ENCODE measurements at places on chromosomes 1 and 21.

DNA sequence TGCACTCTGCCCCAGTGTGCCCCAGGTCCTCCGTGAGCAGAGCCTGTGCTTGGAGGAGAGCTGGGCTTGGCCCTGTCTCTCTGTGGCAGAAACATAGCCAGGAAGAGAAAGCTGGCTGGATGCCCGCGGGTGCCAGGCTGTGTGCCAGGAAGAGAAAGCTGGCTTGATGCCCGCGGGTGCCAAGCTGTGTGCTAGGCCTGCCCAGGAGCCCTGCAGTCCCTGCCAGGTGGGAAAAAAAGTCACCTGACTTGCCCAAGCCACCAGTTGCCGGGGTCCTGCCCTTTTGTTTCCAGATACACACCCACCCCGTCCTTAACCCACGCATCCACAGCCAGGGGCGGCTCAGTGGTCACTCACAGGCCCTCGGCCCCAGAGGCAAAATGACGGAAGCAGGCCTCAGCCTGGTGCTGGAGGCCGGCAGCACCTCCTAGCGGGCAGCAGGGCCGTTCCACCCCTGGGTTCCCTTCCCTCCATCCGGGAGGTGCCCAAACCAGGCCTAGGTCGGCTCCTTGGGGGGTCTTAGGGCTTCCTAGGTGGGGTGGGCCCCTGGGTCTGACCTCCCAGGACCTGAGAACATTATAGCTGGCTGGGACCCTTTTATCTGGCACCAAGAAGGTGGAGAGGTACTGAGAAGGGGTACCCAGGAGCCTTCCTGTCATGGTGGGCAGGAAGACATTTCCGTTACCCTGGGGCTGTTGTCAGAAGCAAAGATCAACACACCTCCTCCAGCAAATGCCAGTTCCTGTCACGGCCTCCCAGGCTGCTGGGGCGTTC, 9.1 kb downstream of the ITGB2 start:
- DNase-seq = no peak

GRCh38 chr1:221897321-221897721, 155.4 kb upstream of the DUSP10 start:
- DNase-seq = no peak

- no peak for DNase-seq
Observed at GRCh38 chr1:239755107-239755912, 336.4 kb upstream of the FMN2 start.

DNA sequence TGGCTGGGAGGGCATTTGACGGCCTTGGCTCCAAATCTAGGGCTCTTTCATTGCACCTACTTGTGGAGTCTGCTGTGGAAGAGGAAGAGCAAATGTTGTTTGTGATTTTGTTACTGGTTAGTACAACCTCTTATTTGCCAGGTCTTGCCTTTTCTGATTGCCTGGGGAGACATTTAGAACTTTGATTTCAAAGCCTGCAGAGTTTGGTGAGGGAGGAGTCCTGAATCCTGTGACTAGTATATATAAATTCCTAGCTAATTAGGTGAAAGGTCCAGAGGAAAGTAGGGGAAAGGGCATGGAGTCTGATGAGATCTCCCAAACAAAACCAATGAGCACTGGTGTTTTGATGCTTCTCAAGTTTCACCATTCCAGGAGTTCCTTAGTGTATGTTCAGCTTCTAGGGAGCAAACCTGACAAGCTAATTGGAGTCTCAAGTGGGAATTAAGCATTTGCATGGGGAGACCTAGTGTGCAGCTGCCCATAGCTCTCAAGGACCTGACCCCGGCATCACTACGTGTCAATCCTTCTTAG, 5.1 kb upstream of the HMGCS2 start:
- no peak for DNase-seq

- DNase-seq = peak; percentile 5
Observed at GRCh38 chr1:201740086-201740541, 88.8 kb upstream of the IPO9 start.

- DNase-seq = peak; percentile 5
Observed at GRCh38 chr1:86833461-86834215, 80.3 kb downstream of the SELENOF start.

DNA sequence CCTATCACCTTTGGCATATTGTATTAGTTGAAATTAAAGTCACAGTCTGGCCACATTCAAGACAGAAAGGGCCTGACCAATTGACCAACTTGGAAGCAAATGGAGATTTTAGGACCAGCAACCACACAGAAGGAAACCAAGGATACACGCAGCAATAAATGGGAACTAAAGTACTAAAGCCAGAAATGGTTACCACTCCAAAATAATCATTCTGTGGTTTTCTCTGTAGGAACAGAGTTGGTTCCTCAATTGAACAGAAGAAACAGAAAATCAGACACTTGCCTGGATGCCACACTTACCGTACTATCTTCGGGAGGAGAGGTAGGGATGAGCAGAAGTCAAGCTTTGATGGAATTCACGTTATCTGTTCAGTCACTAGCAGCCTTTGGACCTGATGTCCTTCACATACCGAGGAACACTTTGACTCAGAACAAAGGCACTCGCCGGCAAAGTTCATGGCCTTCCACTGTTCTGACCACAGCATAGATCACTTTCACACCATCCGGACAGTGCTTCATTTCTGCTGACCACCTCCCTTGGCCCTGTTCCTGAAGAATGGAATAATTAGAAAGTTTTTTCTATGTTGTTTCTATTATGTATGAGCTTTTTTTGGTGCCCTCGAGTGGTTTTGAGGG, 96.9 kb downstream of the LPAR3 start:
- no peak for DNase-seq

- no peak for DNase-seq
Observed at GRCh38 chr1:225474439-225474985, 46.7 kb upstream of the LBR start.

DNA sequence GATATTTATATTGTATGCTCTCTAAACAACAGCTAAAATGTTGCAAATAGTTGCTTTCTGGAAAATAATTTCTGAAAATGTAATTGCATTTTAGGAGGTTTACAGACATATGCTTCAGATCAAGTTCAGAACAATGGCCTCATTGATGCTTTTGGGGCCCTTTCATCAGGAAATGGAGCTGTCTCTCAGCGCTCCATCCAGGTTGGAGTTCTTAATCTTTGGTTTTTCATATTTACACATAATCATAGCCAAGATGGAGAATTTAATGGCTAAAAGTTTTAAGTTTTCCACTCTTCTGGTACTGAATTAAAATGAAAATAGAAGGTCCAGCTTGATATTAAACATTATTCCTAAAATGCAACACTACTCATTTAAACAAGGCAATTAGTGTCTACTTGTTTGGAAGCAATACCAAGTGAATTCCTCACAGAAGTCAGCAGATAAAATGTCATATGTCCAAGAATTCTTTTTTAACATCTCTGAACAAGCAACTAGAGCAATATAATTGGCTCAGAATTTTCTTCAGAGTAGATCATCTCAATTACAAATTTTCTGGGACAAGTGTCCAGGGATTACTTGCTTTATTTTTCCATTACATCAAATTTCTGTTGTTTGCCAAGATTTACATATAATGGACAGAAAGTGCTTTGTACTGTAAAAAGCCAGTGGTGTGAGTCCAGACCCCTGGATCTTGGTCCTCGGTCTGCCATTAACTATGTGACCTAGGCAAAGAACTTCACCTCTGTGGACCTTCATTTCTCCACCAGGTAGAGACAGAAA, 22.6 kb downstream of the CLCA1 start:
- no peak for DNase-seq

DNA sequence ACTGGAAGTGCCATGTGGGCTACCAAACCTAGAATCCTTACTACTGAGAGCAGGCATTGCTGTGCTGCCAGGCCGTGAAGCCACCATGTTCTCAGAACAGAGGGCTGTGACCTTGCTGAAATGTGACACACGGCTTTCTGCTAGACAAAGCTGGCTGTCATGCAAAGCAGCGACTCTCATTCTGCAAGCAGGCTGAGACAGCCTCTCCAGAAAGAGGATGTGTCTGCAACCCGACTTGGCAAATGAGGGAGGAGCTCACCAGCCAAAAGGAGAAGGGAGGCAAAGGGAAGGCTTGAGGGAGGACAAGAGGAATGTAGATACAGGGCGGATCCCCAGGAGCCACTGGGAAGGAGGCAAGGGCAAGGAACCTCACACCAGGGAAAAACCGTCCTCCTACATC, 85.7 kb upstream of the KRTAP19-8 start:
- no peak for DNase-seq

GRCh38 chr1:150574260-150575071, 4.9 kb downstream of the MCL1 start:
- DNase-seq = no peak

DNA sequence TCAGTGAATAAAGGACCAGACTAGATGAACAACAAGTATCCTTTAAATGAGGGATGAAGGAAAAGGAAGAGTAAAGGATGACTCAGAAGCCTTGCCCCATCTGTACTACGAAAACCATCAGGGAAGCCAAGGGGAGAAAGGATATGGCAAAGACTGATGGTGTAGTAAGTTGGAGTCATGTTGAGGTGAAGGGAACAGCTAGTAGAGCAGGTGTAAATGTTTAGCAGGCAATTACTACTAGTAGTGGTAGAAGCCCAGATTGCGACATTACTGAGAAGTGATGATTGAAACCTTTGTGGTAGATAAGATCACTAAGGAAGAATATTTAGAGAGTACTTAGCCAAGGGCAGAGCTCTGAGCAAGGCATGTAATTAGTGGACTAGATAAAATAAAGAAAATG, 84.0 kb downstream of the PHTF1 start:
- DNase-seq = no peak

GRCh38 chr1:10625554-10625953, 150.8 kb downstream of the PEX14 start:
- DNase-seq = no peak

DNA sequence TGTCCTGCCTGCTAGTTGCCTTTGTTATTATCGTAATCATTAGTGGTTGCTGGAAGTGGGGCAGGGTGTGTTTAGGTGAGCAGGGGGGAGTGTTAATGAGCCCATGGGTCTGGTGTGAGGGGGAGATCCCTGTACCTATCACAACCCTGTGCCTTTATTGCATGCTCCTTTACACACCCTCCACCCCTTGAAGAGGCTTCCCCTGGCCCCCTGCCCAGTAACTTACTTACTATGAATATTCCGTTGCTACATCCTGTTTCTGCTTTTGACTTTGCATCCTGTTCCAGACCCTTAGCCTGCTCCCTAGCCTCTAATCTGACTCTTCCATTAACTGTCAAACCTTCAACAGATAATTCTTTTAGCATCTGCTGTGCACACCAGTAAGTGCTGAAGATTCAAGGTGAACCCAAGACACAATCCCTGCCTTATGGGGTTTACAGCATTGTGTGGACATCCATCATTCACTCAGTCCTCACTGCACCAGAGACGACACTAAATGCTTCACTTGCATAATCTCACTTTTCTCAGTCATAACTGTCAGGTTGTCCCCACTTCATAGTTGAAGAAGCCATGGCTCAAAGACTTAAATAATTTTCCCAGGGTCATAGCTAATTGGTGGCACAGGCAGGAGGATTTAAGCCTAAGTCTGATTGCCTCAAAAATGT, 47.9 kb downstream of the CDC7 start:
- no peak for DNase-seq

DNA sequence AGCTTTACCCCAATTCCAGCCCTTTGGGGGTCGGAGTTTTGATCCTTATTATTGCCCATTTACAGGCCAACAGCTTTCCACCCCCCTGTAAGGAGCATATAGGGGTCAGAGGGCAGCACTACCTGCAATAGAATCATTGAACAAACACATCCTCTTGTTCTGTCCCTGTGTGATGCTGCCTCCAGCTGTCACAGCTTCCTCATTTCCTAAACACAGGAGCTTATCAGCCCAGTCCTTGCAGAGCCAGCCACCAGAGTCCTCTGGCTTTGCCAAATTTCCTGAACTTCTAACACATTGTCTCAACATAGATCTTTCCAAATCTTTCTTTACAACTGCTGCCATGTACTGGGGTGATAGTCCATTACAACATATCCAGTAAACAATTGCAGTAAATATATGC, 32.8 kb upstream of the PTBP2 start:
- DNase-seq = no peak

- no peak for DNase-seq
Observed at GRCh38 chr1:59078070-59078800, 218.7 kb upstream of the FGGY start.

- no peak for DNase-seq
Observed at GRCh38 chr21:42525029-42525581, 11.5 kb downstream of the SLC37A1 start.

- DNase-seq = no peak
Observed at GRCh38 chr1:170864238-170864637, 71.1 kb upstream of the MROH9 start.

GRCh38 chr1:152645146-152645545, 18.0 kb upstream of the LCE2D start:
- no peak for DNase-seq

DNA sequence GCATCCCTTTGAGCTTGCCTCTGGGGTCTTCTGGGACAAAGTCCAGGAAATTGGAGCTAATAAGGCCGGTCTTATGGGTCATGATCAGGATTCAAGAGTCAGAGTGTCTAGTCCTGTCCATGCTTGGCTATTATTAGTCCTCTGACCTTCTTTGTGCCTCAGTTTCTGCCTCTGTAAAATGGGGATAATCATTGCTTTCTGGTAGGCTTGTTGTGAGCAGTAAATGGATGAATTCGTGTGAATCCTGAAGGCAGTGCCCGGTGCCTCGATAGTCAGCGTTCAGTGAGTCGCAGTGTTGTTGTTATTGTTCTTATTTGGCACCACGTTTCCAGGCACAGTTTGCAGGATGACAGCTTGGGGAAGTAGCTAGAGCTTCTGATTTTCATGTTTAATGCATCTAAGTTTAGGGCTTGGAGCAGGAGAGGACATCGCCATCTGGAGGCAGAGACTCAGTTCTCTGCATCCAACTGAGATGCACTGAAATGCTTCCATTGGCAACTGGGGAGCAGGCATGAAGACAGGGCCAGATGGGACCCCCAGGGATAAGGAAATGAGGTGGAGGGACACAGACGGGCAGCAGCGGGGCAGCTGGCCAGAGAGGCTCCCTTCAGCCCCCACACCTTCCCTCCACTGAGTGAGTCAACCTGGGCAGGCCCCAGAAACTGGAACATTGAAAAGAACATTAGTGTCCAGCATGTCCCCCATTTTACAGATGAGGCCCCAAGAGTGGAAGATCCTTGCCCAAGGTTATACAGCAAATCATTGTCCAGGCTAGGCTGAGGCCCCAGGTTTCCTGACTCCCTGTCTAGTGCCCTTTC, 160.3 kb downstream of the PTPRU start:
- DNase-seq = no peak

DNA sequence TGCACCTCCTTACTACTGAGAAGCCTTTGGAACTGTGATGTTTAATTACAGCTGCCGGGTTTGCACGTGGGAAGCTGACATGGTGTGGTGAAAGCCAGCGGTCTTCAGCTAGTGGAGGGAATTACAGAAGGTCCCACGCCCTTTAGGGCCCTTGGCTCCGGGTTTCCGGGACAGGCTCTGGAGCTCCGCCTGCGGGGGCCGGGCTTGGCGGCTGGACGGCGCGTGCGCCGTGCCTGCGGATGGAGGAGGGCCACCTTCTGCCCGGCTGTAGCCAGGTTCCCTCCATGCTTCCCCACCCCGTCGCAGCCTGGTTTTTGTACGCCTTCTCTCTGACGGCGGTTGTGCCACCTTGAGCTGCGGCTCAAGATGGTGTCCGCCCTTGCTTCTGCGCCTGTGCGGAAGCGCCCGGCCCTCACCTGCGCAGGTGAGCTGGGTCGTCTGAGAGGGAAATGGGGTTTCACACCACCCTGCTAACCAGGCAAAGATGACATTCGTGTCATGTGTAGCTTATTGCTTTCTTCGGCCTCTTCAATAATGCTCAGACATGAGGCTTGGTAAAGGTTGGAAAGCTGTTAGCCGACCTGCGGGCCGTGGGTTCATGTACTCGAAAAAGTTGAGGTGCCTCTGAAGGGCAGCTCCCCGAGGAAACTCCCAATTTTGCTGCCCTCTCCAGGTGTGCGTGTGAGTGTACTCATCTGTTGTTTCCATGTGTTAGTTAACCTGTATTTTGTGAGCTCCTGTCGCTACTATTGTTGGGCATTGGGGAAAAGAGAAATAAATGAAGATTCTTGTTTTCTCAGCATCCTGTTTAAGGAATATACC, 36.6 kb upstream of the OPRD1 start:
- peak; percentile 46 for DNase-seq

All from stimulated activated CD8-positive, alpha-beta memory T cell treated with anti-CD3 and anti-CD28 coated beads, Interleukin-12 subunit alpha, Interleukin-12 subunit beta, amount 100 ng/mL, for 4 hours (primary cell).